ENCODE measurements at places on chromosomes 5 and 9.

- DNase-seq, result no peak
These were observed 9.6 kb downstream of the ACSL6 start for GRCh38 chr5:132001647-132002561.

DNA sequence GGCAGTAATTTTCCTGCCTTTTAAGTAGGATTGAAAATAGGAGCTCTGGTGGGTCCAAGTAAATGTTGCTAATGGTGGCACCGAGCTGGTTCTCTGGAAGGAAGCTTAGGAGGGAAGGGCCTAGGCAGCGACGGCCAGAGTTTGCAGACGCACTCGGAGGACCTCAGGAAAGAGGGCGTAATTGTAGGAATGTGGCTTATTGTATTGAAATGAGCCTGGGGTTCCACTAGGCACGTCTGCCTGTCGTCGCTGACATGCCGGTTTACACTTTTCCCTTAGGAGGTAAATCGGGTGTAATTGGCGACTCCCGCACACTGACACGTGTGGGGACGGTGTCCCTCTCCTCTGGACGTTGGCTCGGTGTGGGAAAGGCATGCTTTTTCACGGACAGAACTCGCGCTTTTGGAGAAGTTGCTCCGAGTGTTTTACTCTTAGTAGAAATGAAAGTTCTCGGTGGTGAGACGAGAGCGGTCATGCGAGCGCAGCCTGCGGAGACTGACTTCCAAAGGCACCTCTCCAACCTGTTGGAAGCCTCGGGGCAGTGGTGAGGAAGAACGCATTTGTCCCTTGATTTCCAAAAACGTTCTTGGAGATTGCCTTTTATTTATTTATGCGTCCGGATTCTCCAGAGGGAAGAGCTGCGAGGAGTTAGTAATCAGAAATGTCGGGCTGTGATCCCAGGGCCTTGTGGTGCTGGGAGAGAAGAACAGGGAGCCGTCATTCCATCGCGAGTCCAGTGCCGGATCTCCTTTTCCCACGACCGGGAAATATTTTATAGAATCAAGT lies 1.3 kb downstream of the NR4A3 start:
- DNase-seq, result no peak

DNA sequence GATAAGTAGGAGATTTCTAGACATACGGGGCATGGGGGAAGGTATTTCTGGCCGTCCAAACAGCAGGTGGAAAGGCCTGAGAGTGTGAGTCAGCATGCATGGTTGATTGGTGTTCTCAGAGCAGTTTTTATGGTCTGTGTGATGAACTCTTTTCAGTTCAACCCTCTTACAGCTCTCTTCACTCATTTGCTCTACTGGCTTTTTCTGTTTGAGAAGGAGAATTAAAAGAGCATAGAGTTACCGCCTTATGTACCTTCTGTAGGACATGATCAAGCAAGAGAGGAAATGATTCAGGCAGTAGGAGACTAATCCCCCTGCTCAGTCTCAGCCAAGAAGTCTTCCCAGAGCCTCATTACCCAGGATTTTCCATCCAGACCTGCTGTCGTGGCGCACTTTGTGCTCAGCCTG lies 92.4 kb downstream of the PRDM6 start:
- no peak for DNase-seq

DNA sequence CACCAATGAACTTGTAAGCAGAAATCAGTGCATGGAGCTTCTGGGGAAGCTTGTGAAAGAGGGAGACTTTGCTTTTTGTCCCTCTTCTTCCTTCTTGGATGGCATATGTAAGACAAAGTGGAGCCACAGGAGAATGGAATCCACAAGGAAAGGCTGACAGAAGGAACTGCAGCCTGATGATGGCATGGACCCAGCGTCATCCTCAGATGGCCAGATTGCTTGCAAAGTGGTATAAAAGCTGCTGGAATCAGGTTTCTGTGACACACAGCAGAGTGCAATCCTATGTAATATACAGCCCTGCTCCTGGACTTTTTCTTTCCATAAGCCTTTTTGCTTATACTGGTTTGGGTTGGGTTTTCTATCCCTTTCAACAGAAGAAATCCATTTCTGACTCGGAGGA lies 31.4 kb upstream of the SPARC start:
- no peak for DNase-seq

- no peak for DNase-seq
These were observed 27.3 kb downstream of the ANP32B start for GRCh38 chr9:98010445-98010844.

Measured in stimulated activated CD8-positive, alpha-beta memory T cell treated with anti-CD3 and anti-CD28 coated beads, Interleukin-2, amount 100 ng/mL, for 1 hour (primary cell).